HS-5 (cell line): ENCODE measurements at places on chromosomes 4 and X.

GRCh38 chr4:76055016-76055415 lies 19.1 kb upstream of the CXCL11 start:
- no peak for DNase-seq

DNA sequence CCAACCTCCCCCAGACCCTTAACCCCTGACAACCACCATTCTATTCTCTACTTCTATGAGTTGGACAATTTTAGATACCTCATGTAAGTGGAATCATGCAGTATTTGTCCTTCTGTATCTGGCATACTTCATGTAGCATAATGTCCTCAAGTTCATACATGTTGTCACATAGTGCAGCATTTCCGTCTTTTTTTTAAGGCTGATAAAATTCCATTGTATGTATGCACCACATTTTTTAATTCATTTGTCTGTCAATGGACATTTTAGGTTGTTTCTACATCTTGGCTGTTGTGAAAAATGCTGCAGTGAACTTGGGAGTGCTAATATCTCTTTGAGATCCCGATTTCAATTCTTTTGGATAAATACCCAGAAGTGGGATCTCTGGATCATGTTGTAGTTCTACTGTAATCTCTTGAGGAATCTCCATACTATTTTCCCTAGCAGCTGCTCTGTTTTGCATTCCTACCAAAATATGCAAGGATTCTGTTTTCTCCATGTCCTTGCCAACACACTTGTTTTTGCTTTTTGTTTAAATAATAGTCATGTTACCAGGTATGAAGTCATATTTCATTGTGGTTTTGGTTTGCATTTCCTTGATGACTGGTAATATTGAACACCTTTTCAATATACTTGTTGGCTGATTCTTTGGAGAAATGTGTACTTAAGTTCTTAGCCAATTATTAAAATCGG lies 48.8 kb upstream of the ADAD1 start:
- DNase-seq = no peak

DNA sequence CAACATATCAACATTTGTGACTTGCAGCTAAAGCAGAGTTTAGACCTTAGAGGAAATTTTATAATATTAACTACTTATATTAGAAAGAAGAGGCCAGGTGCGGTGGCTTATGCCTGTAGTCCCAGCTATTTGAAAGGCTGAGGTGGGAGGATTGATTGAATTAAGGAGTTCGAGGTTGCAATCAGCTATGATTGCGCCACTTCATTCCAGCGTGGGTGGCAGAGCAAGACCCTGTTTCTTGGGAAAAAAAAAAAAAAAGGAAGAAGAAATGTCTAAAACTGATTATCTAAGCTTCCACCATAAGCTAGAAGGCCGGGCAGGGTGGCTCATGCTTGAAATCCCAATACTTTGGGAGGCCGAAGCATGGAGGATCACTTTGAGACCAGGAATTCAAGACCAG lies 42.0 kb upstream of the USP9X start:
- no peak for DNase-seq

DNA sequence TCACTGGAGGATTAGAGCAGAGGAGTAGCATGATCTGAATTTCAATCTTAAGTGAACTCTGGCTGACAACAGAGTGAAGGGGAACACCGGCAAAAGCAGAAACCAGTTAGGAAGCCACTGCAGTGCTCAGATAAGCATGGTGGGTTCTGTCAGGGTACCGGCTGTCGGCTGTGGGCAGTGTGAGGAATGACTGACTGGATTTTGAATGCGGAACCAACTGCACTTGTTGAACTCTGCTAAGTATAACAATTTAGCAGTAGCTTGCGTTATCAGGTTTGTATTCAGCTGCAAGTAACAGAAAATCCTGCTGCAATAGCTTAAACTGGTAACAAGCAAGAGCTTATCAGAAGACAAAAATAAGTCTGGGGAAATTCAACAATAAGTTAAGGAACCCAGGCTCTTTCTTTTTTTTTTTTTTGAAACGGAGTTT lies 5.2 kb downstream of the HTT start:
- no peak for DNase-seq

DNA sequence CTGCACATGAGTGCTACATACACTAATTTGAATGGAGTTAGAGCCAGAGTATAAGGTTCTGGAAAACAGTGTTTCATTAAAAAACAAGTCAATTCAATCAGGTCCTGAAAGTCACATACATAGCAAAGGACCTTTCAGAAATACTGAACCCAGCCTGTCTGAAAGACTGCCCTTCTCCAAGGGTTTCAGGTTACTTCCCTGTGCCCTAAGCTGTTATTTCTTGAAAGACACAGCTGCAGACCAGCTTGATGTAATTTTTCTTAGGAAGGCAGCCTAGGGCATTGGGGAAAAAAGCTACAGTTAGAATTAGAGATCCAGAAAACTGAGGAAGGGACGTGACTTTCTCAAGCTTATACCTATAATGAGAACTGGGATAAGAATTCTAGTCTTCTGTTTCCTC lies 155.9 kb upstream of the MAOA start:
- DNase-seq = no peak

DNA sequence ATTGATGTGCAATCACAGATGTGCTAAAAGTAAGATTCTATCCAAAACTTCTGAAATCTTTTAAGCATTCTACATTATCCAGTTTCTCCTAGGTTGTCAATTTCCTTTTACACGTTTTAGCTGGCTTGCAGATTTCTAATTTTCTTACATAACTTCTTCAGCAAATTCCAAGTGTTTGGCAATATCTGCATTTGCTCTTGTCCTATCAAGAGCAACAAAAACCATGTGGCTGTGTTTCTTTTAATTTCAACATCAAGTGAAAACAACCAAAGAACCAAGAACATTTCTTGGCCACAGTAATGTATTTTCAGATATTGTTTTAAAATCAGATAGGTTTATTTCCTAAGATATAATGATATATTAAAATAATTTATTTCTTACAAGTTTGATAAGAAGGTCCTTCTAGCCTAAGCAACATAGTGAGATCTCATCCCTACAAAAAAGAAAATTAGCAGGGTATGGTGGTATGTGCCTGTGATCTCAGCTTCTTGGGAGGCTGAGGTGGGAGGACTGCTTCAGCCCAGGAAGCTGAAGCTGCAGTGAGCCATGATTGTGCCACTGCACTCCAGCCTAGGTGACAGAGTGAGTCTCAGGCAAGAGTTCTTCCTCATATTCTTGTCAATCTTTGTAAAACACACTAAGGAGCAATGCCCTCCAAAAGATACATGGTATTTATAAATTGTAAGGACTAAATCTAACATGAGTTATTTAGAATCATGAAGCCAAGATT lies 131.4 kb upstream of the NAP1L5 start:
- DNase-seq = no peak

- DNase-seq = no peak
Measured at GRCh38 chr4:3771939-3772495, 5.8 kb downstream of the ADRA2C start.

- peak; percentile 22 for DNase-seq
Measured at GRCh38 chrX:72621625-72622485, 49.2 kb upstream of the HDAC8 start.

- DNase-seq = no peak
Measured at GRCh38 chr4:41339812-41340809, 83.4 kb downstream of the UCHL1 start.

DNA sequence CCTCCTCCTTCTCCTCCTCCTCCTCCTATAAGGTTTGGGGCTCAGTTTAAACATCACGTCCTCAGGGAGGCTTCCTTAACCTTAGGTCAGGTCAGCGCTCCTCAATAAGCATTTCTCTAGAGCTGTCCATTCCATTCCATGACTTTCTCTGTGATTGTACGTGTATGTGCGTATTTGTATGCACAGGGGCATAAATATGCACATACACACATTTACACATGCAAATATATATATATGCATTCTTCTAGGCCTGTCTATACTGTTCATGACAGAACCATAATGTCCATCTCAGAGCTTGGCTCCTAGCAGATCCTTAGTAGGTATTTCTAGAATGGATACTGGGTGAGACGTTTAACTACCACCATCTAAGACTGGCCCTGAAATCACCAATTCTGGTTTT lies 258.6 kb downstream of the STIM2 start:
- DNase-seq = no peak

GRCh38 chrX:130593911-130594310 lies 192.1 kb downstream of the RBMX2 start:
- DNase-seq = no peak

- no peak for DNase-seq
Measured at GRCh38 chr4:25938366-25938765, 24.3 kb downstream of the SMIM20 start.

GRCh38 chr4:168993714-168994510 lies 16.1 kb downstream of the CBR4 start:
- no peak for DNase-seq

GRCh38 chr4:113057891-113058290 lies 8.4 kb downstream of the ANK2 start:
- no peak for DNase-seq

GRCh38 chr4:80608281-80608980 lies 272.9 kb downstream of the CFAP299 start:
- peak; percentile 20 for DNase-seq

DNA sequence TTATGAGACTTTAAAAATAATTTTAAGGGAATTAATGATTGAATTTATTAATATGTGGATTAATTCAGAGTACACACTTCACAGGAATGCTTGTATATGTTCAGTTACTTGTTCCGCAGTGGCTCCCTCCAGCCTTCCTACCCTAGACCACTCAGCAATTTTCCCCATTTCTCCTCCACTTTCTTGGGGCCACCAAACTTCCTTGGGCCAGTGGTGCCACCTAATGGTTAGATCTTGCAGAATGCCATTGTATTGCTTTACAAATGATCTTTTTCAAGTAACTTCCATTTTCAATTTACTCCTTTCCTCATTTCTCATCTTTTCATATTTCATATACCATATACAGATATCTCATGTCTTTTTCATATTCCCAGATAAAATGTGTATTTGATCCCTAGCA lies 3.6 kb upstream of the RNF175 start:
- no peak for DNase-seq

- DNase-seq = no peak
Measured at GRCh38 chr4:53986062-53986461, 78.3 kb downstream of the CHIC2 start.

DNA sequence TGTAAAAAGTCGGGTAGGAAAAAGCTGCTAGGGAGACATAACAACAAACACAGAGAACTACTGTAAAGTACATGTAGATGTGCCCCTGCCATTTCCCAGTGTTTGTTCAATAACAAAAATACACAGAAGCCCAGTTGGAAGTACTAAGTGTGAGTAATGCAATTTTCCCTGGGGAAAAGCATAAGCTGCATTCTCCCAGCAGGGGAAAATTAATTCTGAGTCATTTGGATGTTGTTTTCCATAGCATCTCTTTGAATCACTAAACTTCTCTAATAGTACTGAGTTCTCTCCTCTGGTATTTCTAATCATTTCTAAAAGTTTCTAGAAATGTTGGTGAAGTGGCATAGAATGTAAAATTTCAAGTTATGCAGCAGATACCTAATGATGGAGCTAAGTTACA lies 1114.9 kb downstream of the C4orf33 start:
- DNase-seq = peak; percentile 70

- DNase-seq = no peak
Measured at GRCh38 chr4:37745946-37746345, 59.8 kb upstream of the RELL1 start.

DNA sequence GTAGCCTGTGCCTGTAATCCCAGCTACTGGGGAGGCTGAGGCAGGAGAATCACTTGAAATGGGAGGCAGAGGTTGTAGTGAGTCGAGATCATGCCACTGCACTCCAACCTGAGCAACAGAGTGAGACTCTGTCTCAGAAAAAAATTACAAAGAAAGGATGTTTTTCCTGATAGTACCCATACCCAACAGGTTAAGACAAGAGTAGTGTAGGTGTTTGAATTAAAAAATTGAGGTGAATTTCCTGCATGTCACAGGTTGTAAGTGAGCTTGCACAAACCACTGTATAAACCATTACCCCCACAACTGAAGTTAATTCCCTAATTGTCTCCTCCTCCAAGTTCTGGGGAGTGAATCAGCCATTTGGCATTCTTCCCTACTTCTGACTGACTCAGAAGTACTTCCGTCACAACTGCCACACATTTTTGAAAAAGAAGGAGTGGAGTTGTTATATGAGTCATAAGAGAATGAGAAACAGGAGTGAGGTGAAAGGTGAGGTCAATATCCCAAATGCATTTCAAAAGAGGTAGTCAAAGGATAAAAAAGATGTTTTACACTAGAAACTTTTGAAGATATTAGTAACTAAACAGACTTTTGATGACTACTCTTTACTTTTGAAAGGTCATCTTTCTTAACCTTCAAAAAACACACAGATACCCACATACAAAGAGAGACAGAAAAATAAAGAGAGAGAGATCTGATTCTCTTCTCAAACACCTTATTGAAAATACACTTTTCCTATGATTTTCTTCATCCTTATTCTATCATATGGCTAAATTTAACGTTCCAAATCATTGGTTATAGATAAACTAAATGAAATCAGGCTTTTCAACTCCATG lies 134.5 kb downstream of the BTC start:
- DNase-seq = peak; percentile 97

- no peak for DNase-seq
Measured at GRCh38 chr4:41572956-41573355, 35.0 kb downstream of the LIMCH1 start.

DNA sequence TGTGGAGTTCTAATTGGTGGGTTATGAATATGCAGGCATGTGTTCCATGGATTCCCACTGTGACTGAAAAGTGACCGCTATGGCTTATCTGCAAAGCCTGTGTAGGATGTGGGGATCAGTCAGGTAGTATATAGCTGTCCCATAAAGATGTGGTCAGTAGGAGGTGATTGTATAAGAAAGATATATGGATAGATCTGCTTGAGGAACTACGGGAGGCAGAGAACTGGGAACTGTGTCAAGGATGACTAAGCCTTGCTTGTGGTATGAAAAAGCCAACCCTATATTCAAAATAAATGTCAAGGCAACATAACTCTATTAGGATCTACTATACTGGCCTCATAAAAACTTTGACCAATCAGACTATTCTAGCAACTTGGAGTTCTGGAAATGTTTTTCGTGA lies 185.2 kb downstream of the KLHL4 start:
- no peak for DNase-seq

- DNase-seq = no peak
Measured at GRCh38 chr4:158775091-158775651, 6.3 kb downstream of the FNIP2 start.

DNA sequence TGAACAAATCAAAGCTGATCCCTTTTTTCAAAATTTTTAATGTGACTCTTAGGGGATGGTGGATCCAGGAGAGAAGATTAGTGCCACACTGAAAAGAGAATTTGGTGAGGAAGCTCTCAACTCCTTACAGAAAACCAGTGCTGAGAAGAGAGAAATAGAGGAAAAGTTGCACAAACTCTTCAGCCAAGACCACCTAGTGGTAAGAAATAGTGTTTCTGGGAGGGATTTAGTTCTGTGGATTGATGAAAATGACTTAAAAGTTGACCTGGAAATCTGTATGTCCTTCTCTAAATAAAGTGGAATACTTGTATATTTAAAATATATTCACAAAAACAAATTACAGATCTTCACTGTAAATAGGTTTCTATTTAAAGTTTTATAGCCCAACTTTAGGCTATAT lies 29.2 kb downstream of the NUDT9 start:
- no peak for DNase-seq

- no peak for DNase-seq
Measured at GRCh38 chrX:121161501-121161933, 114.1 kb downstream of the GLUD2 start.
